ENCODE measurements at places on chromosomes 16 and 17.

DNA sequence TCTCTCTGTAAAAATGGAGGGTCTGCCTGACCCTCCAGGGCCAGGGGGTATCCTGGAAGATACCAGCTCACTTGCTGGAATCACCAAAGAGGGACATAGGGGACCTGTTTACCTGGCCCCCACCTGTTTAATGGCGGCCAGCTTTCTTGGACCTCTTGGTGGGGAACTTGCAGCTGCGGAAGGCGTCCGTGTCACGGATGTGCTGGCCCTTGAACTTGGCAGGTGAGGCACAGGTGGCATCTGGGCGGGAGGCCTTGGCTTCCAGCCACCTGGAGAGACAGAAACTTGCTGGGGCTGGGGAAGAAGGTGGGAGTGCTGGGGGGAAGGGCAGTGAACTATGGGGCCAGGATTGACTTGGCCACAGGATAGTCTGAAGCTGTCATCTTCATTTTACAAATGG is 3.5 kb downstream of the CHAD start:
- DNase-seq: no peak

DNA sequence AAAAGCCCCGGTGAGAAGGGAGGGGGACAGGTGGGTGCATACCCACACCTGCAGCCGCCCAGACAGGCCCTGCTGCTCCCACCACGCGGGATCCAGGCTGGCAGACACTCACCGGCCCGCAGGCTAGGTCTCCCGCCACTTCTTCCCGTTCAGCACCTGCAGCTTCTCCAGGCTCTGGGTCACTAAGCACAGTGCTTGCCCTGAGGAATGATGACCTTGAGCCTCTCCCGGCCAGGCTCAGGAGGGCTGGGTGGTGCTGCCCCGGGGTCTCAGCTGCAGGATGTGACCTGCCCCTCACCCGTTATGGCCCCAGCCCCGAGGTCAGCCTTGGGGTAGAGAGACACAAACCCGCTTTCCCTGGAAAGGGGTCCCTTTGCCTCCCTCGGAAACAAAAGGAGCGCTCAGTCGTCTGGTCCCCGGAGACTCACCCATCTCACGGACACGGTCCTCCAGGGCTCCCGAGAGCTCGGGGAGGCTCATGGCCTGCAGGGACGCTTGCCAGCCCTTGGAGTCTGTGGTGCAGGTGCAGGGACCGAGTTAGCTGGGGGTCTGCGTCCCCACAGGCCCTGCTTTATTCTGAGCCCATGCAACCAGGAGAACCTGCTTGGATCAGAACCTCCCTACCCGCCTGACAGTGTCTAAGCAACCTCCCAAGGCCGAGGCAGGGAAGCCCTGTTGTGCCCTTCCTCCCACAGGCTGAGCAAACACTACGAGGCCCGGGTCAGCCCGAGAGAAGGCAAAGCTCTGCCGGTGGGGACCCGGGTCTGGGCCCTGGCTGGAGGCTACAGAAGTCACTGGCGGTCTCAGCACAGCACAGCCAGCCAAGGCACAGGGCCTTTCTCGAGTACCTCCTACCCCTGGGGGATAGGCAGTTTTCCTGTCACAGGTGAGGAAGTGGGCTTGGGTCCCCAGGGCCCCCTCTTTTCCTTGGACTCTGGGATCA is 3.8 kb downstream of the NUDT16L1 start:
- DNase-seq: no peak

DNA sequence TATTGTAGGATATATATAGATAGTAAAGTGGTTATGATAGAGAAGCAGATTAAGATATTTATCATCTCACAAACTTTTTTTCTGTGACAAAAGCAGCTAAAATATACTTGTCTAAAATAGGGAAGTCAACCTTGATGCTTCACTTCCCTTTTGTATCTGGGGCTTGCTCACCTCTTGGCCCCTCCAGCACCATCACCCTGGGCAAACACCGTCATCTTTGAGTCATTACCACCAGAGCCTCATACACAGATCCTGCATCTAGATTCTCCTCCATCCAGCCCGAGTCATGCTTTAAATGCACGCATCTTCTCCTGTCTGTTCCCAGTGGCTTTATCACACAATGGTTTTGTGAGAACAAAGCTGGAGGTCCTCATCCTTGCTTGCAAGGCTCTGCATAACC is 1062.7 kb upstream of the EEF2KMT start:
- DNase-seq: no peak

DNA sequence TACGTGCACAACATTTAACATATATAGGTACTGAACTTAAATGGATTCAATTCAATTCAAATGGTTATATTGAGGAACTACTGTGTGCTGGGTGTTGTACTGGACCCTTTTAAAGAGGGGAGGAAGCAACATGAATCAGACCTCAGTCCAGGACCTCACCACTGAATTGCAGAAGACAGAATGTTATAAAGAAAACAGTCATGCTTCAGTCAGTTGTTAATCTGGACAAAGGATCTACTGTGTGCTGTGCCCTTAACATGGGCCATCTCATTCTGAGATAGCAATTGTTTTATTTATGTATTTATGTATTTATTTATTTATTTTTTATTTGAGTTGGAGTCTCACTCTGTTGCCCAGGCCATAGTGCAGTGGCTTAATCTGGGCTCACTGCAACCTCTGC is 240.1 kb downstream of the HAPSTR1 start:
- no peak for DNase-seq

- DNase-seq: no peak
Measured at GRCh38 chr17:37255432-37255831, 120.4 kb upstream of the C17orf78 start.

Data from fibroblast of skin of left biceps (primary cell).